ENCODE measurements at places on chromosomes 1 and 21.

DNA sequence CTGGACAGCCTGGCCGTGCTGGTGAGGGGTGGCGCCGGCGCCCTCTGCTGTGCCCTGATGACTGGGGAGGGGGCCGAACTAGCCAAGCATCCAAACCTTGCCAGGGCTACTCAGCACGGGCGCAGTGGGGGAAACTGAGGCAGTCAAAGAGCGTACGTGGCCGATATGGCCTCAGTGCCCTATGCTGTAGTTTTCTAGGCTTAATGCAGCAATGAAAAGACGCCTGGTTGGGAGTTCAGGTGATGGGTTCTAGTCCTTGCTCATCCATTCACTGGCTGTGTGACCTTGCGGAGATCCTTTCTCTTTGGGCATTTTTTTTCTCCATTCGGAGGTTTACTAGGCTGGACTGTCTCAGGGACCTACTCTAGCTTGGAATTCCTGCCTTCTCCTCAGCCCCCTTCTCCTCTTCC lies 822 bp downstream of the MTX1 start:
- DNase-seq = no peak

DNA sequence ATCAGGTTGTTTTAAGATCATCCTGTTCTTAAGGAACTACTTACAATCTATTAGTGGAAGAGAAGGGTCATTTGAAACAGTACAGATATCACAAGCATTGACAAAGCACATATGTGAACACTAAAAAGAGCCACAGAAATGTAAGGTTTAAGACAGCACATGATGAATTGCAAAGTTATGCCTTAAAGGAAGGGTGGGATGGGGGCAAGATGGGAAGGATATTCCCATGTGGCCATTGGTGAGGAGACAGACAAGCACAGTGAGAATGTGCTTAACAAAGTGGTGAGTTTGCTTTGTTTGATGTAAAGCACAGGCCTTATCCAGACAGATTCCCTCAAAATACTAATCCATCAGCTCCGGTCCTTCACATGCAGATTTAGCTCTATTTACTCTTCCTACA lies 151.6 kb upstream of the IVNS1ABP start:
- no peak for DNase-seq

DNA sequence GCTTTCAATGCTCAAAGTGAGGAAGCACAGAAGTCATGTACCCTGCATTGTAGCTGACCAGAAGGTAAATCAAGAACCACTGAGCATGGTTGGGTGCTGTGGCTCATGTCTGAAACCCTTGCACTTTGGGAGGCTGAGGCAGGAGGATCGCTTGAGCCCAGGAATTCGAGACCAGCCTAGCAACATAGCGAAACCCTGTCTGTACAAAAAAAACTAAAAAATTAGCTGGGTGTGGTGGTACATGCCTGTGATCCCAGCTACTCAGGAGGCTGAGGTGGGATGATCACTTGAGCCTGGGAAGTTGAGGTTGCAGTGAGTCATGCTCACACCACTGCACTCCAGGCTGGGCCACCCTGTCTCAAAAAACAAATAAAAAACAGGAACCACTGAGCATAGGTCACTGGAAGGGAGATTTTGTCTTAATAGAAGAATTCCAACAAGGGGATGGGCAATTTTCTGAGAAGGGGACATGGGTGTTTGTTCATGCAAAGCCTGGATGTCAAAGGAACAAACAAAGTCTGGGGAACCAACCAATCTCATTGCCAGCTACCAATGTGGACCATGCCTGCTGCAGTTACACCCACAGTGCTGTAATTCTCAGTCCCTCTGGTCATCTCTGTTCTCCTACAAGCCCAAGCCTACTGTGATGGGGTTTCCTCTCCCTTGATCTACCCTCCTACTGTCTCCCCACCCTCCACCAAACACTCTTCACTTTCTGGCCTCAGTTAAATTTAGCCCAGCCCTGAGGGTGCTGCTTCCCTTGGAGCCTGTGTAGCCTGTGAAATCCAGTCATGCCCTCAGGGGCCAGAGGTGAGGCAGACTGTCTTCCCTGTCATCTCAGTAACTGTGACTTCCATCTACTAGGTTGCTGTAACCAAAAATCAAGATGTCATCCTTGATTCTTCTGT lies 47.9 kb downstream of the ELF3 start:
- no peak for DNase-seq

GRCh38 chr1:224789311-224789710 lies 140.2 kb upstream of the DNAH14 start:
- DNase-seq = no peak

- no peak for DNase-seq
Observed at GRCh38 chr1:211323156-211324063, 3.2 kb upstream of the TRAF5 start.

- no peak for DNase-seq
Observed at GRCh38 chr1:231163830-231164427, 2.1 kb downstream of the TRIM67 start.

- DNase-seq = no peak
Observed at GRCh38 chr1:221150996-221151395, 271.8 kb downstream of the HLX start.

All from lower lobe of right lung (tissue), 2 donors.